ENCODE measurements at places on chromosomes 1 and 21.

DNA sequence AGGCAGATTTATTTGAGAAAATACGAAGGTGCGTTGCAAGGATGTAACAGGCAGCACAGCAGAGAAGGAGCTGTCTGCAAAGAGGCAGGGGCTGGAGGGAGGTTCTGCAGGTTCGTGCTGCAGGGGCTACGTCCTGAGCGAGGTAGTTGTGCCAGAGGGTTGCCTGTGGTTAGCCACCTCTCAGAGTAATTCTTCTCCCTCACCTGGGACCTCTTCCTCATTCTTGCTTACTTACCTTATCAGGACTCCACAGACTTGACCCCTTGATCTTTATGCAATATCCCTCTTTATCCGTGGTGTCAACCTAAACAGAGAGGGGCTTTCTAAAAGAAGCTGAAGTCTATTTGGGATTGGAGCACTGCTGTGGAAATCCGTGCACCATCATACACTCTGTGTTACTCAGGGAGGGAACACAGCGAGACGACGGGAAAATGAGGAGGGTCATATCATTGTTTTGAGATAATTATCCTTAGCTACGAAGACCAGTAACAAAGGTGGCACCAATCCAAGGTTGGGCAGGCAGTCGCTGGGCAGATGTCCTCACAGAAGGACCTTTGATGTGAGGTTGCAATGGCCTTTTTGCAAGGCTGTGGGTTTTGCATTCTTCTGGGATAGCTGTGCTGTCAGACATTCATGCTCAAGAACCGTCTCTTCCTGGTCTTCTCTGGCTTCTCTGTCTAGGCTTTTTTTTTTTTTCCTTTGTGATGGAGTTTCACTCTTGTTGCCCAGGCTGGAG is 82.8 kb downstream of the WDR4 start:
- DNase-seq = no peak

DNA sequence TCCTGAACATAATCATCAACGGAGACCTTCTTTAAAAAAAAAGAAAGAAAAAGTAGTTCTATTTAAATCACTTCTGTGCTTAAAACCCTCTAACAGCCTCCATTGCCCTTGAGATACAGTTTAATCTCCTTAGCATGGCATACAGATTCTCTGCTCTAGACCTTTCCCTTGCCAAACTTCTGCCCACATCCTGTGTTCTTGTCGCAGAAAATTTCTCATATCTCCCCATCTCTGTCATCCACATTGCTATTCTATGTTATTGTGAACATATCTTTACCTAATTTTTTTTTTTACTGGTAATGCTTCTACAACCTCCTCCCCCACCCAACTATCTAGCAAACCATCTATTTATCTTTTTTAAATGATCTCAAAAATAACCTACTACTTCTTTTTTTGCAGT is 135.7 kb upstream of the PROX1 start:
- DNase-seq = no peak

DNA sequence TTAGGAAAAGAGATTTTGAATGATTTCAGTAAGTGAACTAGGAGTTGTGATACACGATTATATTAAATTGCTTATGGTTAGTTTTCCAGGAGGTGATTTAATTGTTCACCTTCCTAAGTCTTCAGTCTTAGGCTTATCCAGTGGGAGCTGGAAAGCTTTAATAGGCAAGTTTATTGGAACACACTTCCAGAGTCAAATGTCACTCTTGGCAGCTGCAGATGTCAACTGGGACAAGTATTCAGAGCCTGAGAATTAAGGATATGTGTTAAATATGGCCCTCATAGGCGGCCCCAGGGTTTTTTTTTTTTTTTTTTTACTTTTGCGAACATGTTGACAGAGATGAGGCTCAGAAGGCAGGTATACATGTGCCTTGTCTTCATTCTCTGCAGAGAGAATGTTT is 29.2 kb downstream of the UCK2 start:
- no peak for DNase-seq

- no peak for DNase-seq
These were observed 6.8 kb downstream of the TRNP1 start for GRCh38 chr1:27000090-27000816.

Data from hypothalamus (tissue), 51 donors.